Frontal cortex (tissue), 4 donors: ENCODE measurements at places on chromosomes 2 and 18.

GRCh38 chr2:16960579-16960978 lies 294.9 kb upstream of the CYRIA start:
- no peak for DNase-seq

DNA sequence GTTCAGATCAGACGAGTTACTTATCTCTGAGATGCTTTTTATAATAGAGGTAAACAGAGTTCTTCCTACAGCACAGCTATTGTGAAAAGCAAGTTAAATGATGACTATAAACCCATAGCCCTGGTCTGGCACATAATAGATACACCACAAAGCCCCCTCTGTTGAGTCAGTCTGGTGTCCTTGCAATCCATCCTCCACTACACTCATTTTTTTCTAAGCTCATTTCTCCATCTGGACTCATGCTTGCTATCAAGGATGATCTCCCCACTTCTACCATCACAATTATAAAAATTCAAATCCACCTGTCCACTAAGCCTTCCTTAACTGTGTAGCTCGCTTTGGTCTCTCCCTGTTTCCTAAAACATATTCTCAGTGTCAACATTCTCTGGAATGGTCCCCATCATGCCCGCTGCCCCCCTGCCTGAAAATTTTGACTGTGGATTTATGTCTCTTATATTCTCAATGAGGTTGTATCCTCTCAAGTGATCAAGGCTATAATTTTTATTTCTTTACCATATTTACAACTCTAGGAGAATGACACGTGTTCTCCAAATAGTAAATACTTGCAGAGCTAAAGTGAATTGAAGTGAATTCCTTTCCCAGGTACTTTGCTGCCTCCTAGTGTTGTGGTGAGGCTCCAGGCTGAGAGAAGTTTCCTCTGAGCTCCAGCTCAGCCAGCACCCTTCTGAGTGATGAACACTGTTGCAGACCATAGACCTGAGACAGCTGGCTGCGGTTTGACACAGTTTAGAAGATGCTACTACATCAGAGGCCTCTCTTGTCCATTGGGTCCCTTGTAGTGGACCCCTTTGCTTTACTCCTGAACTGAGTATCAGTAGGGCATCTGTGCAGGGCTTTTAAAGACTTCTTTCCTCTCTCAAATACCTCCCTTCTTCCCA lies 108.7 kb downstream of the DPP10 start:
- DNase-seq, result peak; percentile 43

DNA sequence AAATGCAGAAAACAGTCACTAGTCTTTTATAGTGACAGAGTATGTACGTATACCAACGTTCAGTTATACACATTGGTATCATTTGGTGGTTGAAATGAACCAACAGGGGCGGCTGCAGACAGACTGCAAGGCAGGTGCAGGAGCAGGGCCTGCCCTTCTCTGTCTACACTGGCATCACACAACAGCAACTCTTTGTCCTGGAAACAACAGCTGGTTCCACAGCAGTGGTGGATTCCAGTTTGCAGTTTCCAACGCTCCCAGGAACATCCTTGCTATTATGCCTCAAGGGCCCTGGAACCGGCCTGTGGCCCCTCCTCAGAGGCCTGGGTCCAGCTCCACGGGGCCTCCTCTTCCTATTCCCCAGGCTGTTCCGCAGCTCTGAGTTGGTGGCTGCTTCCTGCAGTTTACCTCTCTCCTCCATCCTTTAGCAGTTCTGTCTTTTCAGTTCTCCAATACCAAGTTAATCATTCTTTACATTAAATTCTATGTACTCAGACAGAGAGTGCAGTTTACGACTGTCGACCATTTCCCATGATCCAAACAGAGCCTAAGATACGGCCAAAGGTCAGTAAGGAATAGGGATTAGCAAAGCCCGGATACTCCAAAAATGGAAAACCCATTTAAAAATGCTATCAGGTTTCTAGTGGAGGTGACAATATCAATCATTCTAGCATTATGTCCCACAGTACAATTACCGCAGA lies 87.8 kb downstream of the NOL10 start:
- DNase-seq, result no peak

- no peak for DNase-seq
These were observed 140.1 kb downstream of the ACOXL start for GRCh38 chr2:110872521-110872920.

DNA sequence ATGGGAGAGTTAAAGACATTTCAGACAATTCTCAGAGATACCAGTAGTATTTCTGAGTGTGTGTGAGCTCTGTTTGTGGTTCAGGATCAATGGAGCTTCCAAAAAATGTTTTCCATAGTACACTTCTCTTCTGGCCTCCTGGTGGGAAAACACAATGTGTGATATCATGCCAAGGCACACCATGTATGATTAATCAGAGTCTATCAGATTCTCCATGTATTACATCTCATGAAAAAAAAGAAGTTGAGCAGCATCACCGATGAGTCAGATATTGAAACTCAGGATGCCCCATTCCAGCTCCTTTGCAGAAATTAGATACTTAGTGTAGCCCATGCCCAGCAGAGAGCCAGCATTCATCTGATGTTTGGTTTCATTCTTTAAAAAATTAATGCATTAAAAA lies 620.3 kb upstream of the POU3F3 start:
- DNase-seq, result no peak
